ENCODE measurements at places on chromosomes 3 and 15. TPM values are rescaled to one million over a fixed set of nuclear protein-coding genes. Genes with fewer than 3 reads are reported as not detected.

FGD5 gene
- total RNA-seq: 15.6 TPM

ZNF80 gene
- not detected for total RNA-seq

- DNase-seq: peak; percentile 93
Observed at GRCh38 chr15:79896634-79897379, at the start of gene MTHFS. TSS of gene MTHFS (minus strand) at chr15:79897014. CDS start at chr15:79896988, 26 bp downstream.

DNA sequence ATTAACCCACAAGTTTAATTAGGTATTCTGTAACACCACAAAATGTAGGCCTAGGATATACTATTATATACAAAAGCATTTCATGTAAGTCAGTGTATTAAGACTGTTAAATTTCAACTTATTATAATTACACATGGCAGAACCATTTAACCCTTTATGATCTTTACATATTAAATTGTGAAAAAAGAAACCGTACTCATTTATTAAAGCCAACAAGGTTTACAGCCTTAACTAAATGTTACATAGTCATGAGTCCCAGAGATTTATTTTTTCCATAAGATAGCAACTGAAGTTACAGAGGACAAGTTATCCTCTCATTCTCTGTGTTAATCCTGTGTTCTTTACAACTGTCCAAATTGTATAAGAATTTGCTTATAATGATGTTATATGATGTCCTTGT, 615.8 kb upstream of the AGTR1 start:
- DNase-seq: no peak

GRCh38 chr3:9088441-9089353, 125.4 kb upstream of the RAD18 start:
- DNase-seq: peak; percentile 41

TNK2 gene
- 48.3 TPM for total RNA-seq

DNA sequence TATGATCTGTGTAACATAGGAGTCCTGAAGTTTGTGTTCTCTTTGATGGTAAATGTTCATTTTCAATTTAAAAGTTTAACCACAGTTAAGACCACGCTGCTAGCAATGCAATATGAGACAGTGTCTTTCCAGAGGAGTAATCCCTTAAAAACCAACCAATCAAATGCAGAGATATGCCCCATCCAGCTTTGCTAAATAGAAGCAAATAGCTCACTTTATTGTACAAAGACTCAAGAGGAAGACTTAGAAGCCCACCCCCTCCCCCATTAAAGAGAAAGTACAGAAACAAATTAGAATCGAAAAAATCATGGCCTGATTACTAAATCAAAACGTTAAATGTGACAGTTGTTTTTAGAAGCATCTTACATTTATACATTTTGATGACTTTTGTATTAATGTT, 2.1 kb upstream of the ANP32A start:
- DNase-seq: no peak

GRCh38 chr3:168865022-168865551, 769.4 kb upstream of the GOLIM4 start:
- no peak for DNase-seq

DNA sequence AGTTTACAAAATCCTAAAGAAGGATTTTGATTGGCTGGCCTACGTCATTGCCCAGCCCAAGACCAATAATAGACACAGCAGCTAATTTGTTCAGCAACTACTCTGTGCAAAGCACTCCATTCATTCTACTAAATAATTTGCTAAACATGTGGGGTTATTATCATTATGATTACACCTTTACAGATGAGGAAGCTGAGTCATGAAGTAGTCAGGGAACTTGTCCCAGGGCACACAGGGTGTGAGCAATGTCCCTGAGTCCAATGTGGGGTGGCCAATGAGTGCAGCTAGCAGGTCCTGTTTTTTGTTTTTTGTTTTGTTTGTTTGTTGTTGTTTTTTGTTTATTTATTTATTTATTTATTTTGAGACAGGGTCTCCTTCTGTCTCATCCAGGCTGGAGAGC, 183.6 kb downstream of the ABHD5 start:
- DNase-seq: no peak

ALDH1L1 gene
- total RNA-seq: 26.8 TPM

RETNLB gene
- not detected for total RNA-seq

ECE2 gene
- total RNA-seq: 0.19 TPM

Data from cardiac septum (tissue), 1 donor.